ENCODE measurements at places on chromosomes 3 and 15. TPM values are rescaled to one million over a fixed set of nuclear protein-coding genes. Genes with fewer than 3 reads are reported as not detected.

The KLHL40 gene
- total RNA-seq: not detected

The CHRFAM7A gene
- 2.5 TPM for total RNA-seq

The MESP2 gene
- total RNA-seq: 0.25 TPM

The CD276 gene
- total RNA-seq: 158 TPM

The C15orf62 gene
- total RNA-seq: under 0.01 TPM

The NR1I2 gene
- total RNA-seq: under 0.01 TPM

The MORC1 gene
- total RNA-seq: not detected
